ENCODE measurements at places on chromosomes 11 and 22.

- peak; percentile 59 for DNase-seq
These were observed 61.3 kb upstream of the YPEL1 start for GRCh38 chr22:21796863-21797262.

DNA sequence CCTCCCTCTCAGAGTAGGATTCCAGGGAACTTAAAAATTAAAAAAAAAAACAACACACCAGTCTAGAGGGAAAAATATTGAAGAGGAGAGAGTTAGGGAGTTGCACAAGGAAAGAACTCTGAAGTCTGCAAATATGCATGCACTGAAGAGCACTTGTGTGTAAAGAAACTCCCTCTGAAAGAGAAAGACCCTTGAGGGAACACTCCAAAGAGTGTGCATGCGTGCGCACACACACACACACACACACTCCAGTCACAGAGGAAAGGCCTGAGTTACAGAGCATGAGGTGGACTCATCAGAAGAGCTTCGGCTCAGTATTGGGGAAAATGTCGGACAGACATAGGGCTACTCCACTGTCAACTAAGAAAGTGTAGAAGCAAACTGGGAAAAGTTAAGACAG is 30.1 kb downstream of the GGTLC2 start:
- no peak for DNase-seq

- DNase-seq = no peak
These were observed 369.5 kb downstream of the AASDHPPT start for GRCh38 chr11:106446955-106447354.

DNA sequence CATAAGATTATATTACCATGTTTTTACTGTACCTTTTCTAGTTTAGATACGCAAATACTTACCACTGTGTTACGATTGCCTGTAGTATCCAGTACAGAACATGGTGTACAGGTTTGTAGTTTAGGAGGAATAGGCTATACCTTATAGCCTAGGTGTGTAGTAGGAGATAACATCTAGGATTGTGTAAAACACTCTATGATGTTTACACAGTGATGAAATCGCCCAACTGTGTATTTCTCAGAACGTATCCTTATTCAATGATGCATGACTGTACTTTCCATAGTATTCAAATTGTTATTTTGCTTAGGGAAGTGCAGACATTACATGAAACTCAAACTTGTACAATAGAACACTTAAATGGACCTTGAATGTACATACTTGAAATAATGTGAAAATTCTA is 188.1 kb upstream of the PDGFD start:
- no peak for DNase-seq

- no peak for DNase-seq
These were observed 77.0 kb upstream of the GRK3 start for GRCh38 chr22:25487508-25487907.

GRCh38 chr11:108233277-108233945 is 10.5 kb downstream of the ATM start:
- no peak for DNase-seq

- DNase-seq = no peak
These were observed 204.7 kb downstream of the ST3GAL4 start for GRCh38 chr11:126560221-126560620.

DNA sequence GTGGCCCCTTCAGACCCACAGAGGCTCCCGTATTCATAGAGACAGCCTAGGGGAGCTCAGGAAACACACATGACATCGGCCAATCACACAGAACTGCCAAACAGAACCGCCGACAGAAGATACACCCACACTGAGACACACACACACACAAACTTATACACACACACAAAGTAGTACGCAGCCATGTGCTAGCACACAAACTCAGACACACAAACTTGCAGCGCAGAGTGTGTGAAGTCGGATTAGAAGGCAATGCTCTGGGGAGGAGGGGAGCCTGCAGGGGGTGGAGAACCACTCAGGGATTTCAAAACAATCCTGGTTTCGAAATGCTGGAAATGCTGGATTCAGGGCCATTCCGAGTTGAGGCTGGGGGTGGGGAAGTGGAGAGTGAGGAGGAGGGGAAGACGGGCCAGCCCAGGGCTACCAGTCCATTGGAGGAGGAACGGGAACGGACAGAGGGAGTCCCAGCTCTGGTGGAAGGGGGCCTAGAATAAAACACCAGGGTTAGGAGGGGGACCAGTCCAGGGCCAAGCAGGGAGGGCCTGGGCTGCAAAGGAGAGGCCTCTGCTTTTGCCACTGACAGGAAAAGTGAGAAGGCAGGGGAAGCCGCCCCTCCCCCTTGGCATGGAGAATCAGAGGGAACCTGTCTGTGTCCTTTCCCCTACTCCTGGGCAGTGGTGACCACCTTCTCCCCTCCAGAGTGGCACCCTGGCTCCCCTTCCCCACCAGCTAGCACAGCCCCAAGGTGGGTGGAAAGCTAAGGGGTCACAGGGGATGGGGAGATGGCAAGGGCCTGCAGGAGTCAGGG is 4.4 kb downstream of the BCL9L start:
- no peak for DNase-seq

Data from hippocampal formation (tissue), 2 donors.